ENCODE measurements at places on chromosomes 7 and 10. TPM values are rescaled to one million over a fixed set of nuclear protein-coding genes. Genes with fewer than 3 reads are reported as not detected.

Gene FAM13C
- 0.18 TPM for total RNA-seq

DNA sequence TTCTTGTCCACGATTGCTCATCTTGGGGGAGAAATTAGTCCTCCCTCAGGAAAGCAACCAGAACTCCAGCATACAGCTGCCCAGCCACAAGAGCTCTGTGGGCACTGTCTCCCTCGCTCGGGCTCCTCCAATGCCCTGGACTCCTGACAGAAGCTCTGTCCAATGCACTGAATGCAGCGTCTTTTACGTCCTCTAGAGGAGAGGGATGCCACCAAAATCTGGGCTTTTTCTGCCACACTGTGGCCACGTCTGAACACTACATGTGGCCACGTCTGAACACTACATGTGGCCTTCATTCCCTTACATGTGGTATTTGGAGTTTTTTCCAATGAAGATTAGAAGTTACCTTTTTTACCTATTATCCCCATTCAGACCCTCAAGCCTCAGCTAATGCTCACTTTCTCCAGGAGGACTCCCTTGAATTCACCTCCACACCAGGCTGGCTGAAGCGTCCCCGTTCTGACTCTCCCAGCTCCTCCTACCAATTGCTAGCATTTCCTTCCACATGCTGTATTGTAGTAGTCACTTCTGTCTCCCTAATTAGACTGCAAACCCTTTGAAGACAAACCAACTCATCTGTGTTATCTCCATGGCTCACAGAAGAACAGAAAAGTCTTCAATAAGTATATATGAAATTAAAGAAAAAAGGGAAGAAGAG is 134.3 kb upstream of the PDE1C start:
- no peaks in the 10 kb centered on the region for H3K27me3 ChIP-seq
- peak; percentile 62 for DNase-seq
- no peaks in the 10 kb centered on the region for H3K36me3 ChIP-seq
- no peaks in the 10 kb centered on the region for H3K4me1 ChIP-seq

GRCh38 chr10:123395906-123396305 is 241.7 kb downstream of the BUB3 start:
- H3K27ac ChIP-seq: no peak overlapping the region
- no peaks in the 10 kb centered on the region for H3K4me1 ChIP-seq
- no peak overlapping the region for H3K4me3 ChIP-seq
- no peaks in the 10 kb centered on the region for H3K36me3 ChIP-seq

GRCh38 chr7:40675741-40676140 is 540.9 kb downstream of the SUGCT start:
- H3K4me1 ChIP-seq: no peaks in the 10 kb centered on the region
- no peak overlapping the region for H3K4me3 ChIP-seq
- no peaks in the 10 kb centered on the region for H3K36me3 ChIP-seq
- H3K27ac ChIP-seq: no peak overlapping the region
- no peaks in the 10 kb centered on the region for H3K27me3 ChIP-seq

DNA sequence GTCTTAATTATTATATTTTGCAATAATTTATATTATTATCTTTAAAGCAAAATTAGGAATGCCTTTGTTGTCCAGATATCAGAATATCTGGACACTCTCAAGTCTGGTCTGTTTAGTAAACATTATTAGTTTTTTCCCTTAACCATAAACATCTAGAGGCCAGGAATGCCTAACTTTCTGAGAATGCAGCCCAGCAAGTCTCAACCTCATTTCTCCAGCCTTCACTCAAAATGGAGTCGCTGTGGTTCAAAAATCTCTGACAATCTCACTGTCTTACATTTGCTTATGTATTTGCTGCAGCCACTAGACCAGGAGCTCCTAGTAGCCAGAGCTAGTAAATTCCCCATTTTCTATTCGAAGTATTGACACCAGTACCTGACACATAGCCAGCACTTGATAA is 49.7 kb upstream of the INHBA start:
- H3K36me3 ChIP-seq: no peaks in the 10 kb centered on the region
- DNase-seq: no peak
- peak overlapping the region; percentile 54 for H3K27ac ChIP-seq
- H3K4me1 ChIP-seq: peaks cover 47% of the 10 kb centered on the region

DNA sequence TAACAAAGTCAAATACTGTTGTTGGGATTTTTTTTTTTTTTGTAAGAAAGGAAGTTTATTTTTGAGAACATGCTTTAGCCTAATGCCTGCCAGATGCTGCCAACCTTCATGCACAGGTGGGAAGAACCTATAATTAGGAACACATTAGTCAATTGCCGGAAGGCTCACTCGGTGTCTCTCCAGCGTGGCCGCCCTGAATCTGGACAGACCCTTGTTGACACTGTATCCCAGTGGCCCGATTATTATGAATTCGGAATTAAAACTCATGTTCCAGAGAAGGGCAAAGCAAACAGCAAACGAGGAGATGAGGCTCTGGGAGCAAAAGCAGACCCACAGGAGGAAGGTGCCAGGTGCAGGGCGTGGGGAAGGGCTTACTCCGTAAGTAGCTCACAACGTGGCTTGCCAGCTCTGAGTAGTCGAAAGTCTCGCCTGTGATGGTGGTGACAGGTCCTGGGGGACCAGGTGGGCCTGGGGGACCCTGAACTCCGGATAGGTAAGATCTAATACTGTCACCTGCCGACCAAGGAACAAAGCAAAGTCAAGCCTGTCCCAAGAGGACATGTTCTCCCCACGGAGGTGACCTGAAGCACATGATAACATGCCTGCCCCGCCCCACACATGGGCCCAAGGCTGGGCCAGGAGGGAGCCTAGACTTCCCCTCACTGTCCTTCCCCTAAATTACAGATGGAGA is 48.3 kb downstream of the COL17A1 start:
- H3K4me1 ChIP-seq: no peaks in the 10 kb centered on the region
- no peak overlapping the region for H3K27ac ChIP-seq
- H3K4me3 ChIP-seq: no peak overlapping the region
- H3K36me3 ChIP-seq: no peaks in the 10 kb centered on the region

GRCh38 chr10:104306897-104307296 is 31.4 kb downstream of the ITPRIP start:
- no peak for DNase-seq
- H3K4me1 ChIP-seq: no peaks in the 10 kb centered on the region
- no peaks in the 10 kb centered on the region for H3K27me3 ChIP-seq
- no peak overlapping the region for H3K27ac ChIP-seq
